Dermis blood vessel endothelial cell (primary cell): ENCODE measurements at places on chromosomes 3 and 15. TPM values are rescaled to one million over a fixed set of nuclear protein-coding genes. Genes with fewer than 3 reads are reported as not detected.

DNA sequence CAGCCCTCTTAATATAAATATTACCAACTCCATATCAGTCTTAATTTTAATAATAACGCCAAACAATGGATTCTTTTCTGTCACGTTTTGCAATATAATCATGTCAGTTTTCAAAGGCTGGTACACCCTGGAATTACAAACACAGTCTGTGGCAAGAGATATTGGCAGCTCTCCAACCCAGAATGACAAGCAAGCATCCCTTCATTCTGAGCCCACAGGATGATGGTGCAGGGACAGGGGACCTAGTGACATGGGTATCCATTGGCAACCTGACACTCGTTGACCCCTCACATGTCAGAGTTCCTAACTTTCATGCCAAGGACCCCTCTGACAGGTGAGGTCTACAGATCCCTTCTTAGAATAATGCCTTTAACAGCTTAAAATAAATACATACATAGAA, 154.5 kb upstream of the TSC22D2 start:
- DNase-seq = peak; percentile 24

GRCh38 chr3:103218146-103218545, 783.3 kb downstream of the ZPLD1 start:
- DNase-seq = no peak

DNA sequence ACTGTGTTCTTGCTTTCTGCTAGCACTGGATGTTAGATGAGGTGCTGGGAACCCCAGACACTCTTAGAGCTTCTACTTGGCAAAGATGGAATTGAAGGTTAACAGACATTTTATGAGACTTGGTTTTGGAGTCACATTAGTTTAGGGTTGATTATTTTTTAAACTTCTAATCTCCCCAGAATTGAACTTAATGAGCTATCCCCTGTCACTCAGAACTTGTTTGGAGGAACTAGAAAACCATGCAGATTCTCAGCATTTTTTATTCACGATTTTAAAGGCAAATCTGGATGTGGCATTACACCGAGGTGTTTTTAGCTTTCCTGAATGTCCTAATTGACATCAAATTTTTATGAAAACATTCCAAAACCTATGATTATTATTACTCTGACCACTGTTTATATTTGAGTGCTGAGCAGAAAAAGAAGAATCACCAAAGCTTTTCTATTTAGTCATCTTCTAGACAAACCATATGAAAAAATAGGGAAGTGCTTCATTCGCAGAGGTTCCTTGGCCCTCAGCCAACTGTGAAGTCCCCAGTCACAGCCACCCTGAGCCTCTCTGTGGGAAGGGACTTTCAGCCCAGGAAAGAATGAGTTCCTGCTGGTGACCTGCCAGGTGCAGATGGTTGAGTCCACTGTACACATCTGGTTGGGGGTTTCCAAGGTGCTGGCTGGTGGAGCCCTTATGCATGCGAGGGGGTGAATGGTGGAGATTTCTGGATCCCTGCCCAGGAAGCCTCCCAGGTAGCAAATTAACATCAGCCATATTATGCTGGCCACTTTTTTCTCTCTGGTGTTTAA, 196.0 kb upstream of the TOPAZ1 start:
- peak; percentile 1 for DNase-seq

DNA sequence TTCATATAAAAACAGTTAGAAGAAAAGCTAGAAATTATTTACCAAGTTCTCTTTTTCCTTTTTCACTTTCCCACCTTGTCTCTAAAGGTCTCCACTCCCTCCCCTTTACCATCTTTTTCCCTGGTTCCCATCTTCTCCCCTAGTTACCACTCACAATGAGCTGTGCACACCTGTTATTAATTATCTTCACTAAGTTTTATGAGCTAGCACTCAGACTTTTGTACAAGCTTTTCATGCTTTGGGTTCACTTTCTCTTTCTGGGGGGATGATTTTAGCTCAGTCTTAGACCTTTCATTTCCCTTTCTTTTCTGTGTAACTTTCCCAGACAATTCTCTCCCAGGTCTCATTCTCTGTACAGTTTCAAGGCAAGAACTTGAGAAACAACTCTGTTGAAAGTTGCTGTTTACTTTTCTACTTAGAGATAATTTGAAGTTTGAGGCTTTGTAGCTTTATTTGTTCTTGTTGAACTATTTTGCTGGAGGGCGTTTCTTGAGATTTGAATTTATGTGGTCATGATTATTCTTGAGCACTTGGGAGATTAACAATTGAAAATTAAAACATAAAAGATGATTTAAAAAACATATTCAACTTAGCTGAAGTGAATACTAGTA, 24.0 kb upstream of the AADAC start:
- DNase-seq = no peak

GRCh38 chr3:111862974-111863373, 3.9 kb downstream of the PHLDB2 start:
- DNase-seq = no peak

DNA sequence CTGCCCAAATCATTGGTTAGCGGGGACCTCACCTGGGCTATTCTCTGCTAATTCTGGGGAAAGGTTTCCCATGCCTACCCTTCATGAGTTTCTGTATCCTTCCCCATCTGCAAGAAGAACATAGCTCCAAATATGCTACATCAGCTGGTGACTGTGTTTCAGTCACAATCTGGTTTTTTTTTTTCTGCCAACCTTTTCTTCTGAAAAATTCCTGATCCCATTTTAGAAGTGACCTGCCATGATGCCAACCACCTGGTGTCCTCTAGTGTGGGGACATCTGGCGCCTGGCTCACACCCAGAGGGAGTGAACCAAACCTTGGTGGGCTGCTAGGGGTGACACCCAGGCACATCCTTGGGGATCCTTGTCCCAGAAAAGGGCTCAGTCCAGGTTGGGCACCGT, 76.1 kb downstream of the CHRD start:
- no peak for DNase-seq

DNA sequence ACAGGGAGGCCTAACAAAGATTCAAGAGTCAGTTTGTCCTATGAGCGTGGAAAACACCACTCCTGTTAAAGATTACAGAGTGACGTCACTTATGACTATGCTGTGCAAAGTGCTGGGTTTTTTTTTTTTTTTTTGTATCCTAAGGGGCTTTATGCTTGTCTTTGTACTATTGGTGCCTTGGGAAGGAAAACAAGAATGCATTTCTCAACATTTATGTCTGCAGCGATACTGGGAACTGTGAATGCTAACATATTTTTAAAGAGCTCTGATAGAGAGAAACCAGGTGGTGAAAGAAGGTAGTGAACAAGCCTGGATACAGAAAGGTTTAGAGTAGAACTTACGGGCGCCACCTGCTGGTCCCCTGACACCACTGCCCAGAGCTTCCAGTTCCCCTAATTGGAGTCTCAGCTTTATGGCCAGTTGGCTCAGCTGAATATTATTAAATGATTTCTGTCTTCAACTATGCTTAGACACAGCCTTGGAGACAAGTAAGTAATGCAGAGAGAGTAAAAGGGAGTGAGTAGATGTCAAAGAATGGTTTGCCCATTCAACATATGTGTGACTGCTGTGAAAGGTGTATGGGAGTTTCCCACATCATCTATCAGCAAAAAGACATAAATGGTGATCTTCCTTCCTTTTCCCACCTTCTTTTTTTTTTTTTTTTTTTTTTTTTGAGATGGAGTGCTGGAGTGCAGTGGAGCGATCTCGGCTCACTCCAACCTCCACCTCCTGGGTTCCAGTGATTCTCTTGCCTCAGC, 807.9 kb upstream of the CFAP20DC start:
- peak; percentile 76 for DNase-seq

The COL6A5 gene
- total RNA-seq = not detected in 2 replicates

The AMT gene
- 0.28 and 0.68 TPM in 2 replicates for total RNA-seq
